Stimulated activated CD8-positive, alpha-beta memory T cell treated with anti-CD3 and anti-CD28 coated beads, Interleukin-12 subunit alpha, Interleukin-12 subunit beta, amount 100 ng/mL, for 1 hour (primary cell): ENCODE measurements at places on chromosomes 16 and 17.
A peak's percentile ranks its signal among the peaks of the same experiment; 100 is the strongest.

DNA sequence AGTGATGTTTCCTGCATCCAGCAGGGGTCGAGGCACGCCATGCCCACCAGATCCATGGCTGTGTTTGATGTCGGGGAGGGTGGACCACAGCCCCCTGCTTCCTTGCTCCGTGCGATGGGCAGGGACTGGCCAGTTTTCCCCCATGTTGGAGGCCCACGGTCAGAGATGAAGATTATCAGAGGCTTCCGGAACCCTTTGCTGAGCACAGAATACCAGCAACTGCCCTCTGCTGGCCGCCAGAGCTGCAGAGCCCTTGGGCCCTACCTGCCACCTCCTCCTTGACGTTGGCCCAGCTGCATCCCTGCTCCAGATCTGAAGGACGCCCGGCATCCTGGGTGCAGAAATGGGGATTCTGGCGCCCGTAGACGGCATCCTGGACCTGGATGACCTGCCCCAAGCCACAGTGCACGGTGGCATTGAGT lies 23.7 kb upstream of the BCO1 start:
- DNase-seq = no peak

DNA sequence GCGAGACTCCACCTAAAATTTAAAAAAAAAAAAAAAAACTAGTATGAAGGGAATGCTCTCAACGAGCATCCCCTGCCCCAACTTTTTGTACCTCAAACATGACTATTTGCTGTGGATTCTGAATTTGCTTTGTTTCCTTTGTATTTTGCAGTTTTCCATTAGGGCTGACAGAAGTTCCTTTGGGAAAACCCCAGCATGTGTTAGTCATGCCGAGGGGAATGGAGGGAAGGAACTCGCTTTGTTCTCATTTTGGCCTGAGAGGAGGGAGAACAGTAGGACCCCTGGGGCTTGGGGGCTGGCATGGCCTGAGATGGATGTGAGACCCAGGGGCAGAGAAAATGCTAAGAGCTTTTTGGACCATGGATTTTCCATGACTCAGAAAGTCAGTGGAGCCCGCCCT lies 20.5 kb downstream of the KRT9 start:
- DNase-seq = no peak

DNA sequence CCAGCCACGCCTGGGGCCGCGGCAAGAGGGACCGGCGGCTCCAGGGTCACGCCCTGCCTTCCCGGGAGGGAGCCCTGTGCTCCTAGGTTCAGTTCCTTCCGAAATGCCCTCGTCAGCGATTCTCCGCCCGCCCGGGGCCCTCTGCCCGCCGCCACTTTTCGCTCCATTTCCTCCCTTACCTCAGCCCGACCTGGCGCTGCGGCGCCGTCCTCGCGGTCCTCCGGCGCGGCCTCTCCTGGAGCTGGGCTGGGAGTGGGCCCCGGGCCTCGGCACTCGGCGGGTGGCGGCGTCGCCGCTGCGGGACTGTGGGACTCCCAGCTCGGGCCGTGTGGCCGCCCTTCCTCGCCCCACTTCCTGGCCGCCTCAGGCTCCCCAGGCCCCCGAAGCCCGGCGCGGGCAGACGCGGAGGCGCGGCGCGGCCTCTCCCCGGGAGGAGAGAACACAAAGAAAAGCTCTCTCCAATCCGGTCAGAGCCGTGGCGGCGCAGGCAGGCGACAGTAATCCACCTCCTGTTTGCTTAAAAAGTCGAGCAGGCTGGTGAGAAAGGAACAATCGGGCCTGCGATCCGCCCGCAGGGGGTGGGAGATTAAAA lies 1.6 kb downstream of the BAHCC1 start:
- DNase-seq = no peak

DNA sequence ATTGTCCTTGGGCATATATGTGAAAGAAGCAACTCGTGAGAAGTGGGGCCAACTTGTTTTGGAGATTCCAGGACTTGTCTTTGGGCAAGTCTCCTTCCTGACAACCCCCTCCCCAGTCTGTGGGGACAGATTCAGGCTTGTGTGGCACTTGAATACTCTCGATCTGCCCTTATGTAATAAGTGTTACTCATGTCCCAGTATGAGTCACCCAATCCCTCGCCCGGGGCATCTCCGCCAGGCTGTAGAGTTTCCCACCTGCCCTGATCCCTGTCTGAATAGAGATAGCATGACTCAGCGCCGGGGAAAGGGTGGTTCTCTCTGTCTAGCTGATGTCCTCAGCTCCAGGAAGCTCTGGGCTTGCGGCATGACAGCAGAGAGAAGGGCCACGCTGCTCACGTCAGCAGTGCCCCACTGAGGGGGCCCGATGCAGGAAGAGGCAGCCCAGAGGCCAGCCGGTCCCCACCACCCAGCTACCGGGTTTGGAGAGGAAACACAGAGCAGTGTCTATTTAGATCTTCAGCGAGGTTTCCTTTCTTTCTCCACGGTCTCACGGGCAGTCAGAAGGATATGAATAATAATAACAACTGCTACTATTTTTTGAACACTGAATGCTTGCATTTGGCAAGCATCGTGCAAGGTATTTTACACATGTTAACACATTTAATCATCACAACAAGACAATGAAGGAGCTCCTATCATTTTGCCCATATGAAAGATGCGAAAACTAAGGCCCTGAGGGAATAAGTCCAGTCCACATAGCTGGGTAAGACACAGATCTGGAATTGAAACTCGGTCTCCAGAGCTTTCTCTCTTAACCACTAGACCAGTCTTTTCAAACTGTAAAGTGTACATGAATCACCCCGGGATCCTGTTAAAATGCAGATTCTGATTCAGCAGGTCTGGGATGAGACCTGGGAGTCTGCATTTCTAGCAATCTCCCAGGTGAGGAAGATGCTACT lies 426.7 kb upstream of the MAF start:
- peak; percentile 6 for DNase-seq

- no peak for DNase-seq
Observed at GRCh38 chr16:89015271-89015859, 38.4 kb upstream of the CBFA2T3 start.

GRCh38 chr17:79670537-79671084 lies 59.8 kb upstream of the RBFOX3 start:
- no peak for DNase-seq

- DNase-seq = no peak
Observed at GRCh38 chr17:77304746-77305473, 164.1 kb downstream of the SEC14L1 start.

DNA sequence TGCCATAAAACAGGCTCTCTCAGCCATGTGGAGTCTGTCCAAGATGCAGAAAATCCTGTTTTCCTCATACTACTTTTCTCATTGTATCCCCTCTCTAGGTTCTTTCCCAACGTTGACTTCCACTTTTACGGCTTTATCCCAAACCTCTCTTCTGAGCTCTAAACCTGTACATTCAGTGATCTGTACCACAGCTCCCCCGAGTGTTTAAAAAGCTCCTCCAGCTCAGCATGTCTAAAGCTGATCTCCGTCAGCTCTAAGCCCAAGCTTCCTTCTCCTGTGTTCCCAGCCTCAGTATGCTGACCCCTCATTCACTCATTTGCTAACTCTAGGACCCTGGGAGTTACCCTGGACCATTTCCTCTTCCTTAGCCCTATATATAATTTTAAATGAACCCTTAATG lies 144.6 kb downstream of the DNAH9 start:
- no peak for DNase-seq

DNA sequence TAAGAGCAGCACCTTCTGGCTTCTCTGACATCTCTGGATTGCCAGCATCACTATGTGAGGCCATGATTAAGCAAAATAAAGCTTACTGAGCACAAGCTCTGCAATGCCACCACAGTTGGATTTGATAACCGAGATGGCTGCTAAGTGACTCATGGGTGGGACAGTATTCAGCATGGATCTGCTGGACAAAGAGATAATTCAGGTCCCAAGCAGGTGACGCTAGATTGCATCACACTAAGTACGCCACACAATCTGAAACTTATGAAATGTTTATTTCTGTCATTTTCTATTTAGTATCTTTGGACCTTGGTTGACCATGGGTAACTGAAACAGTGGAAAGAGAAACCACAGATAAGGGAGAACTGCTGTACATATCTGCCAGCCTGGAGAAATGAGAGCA lies 27.4 kb downstream of the CDRT15 start:
- DNase-seq = no peak

GRCh38 chr16:70527315-70527996 lies 3.8 kb downstream of the SF3B3 start:
- no peak for DNase-seq

GRCh38 chr16:47045023-47045422 lies 71.5 kb upstream of the DNAJA2 start:
- DNase-seq = no peak

DNA sequence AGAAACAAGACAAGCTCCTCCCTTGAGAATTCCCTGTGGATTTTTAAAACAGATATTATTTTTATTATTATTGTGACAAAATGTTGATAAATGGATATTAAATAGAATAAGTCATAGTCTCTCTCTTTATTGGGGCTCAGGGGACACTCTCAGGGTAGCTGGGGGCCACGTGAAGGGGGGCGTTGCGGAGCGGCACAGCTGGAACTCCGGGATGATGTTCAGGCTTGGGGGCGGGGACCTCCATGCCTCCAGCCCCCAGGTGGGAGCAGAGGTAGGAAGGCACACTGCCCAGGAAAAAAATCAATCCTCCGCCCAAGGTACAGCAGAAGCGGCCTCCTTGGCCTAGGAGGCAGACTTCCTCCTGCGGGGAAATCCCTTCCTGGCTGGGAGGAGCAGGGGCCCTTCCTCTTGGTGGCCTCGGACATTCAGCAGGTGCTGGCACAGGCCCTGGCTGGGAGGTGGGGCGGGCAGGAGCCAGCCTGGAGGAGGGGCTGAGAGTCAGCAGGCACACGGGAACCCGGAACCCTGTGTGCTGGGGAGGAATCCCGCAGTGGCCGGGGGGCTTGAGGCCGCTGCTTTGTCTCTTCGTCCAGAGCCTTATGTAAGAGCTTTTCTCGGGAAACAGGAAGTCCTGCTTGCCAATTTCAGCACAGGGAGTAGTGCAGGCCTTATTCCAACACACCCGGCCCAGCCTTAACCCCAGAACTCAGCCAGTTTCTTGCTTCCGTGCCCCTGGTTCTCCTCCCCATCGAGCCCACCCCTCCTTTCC lies 591 bp upstream of the TNFSF13 start:
- no peak for DNase-seq

DNA sequence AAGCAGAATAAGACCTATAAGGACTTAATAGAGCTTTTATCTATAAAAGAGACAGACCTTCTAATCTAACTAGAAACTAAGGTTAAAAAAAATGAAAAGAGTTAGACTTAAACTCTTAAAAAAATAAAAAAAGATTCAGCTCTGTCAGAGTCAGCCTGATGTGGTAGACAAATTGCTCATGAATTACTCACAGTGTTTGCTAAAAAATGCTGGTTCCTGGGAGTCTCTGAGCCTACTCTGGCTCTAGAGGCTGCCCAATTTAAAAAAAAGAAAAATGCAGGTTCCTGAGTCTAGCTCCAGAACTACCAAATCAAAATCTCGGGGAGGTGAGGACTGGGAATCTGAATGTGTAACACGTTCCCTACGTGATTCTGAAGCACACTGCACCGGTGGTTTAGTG lies 18.1 kb downstream of the SOST start:
- DNase-seq = no peak

GRCh38 chr17:73215447-73215846 lies 22.6 kb downstream of the COG1 start:
- DNase-seq = no peak

DNA sequence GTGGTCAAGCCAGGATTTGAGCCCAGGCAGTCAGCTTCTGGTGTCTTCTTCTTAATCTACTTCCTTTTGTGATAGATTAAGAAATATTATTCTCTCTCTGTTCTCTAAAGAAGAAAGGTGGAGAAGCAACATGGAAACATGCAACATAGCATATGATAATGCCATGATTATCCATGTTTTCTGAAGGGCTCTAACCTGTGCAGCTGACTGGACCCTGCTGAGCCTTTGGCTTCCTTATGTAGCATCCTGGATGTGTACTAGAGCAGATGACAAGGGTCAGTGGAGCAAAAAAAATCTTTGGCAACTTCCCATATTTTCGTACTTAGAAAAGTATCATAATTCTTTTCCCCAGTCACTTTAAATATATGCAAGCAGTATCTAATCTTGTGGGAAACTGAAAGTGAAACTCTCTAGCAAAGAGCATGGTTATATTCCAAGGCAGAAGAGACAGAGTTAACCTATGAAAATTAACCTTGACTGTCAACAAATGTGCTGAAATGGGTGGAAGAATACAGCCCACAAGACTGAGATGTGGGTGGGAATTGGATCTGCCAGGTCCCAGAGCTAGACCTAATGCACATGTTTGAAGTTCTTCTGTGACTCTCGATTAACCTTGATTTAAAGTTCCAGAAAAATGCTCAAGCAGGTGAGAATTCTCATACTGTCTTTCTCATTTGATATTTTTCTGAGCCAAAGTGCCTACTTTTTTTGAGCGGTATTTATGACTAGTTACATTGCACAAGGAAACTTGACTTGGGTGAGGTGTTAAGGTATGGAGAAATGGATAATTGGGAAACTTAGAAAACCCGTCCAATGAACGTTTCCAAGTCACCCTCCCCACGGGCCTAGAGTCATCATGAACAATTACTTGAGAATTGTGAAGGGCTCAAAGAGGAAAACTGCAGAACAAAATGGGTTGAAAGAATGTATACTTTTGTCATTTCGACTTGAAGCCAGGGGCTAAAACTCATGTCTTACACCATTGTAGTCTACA lies 248.6 kb downstream of the FTO start:
- no peak for DNase-seq

DNA sequence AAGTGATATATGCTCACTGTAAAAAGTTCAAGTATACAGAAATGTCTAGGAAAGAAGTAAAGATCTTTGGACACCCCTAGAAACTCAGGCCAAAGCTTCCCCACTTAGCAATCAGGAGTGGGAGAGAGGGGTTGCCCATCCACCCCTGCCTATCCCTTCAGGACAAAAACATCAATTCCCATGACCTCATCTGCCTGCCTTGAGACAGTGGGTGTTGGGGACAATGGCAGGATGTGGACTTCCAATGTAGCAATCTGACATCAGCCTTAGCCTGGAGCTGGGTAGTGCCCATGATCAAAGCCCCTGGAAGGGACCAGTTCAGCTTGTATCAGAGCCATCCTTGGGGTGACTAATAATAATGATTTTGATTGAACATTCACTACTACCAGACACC lies 18.1 kb downstream of the ITPRIPL2 start:
- DNase-seq = no peak

DNA sequence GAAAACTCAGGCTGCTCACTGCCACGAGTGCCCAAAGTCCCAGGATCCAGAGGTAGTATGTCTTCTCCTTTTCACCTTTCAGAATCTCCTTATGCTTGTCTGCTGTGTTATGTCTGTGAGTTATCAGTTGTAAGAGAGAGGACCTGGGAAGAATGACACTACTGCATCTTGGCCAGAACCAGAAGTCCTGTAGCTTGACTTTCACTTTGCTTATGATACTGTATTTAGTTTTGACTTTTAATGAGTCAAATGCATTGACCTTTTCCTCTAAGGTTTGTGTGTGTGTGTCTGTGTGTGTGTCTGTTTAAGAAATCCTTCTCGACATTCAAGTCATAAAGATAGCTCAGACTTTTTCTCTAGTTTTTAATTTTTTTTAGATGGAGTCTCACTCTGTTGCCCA lies 43.4 kb downstream of the BMERB1 start:
- no peak for DNase-seq

- DNase-seq = peak; percentile 8
Observed at GRCh38 chr17:4566785-4567184, 6.4 kb upstream of the GGT6 start.

GRCh38 chr16:79758615-79759346 lies 158.2 kb upstream of the MAF start:
- DNase-seq = no peak
